ENCODE measurements at places on chromosomes 2 and 18. TPM values are rescaled to one million over a fixed set of nuclear protein-coding genes. Genes with fewer than 3 reads are reported as not detected.

- H3K36me3 ChIP-seq = no peaks in the 10 kb centered on the region
- no peaks in the 10 kb centered on the region for H3K4me1 ChIP-seq
- no peak overlapping the region for H3K27ac ChIP-seq
- no peak for DNase-seq
Observed at GRCh38 chr18:59374128-59374527, 15.1 kb upstream of the LMAN1 start.

DNA sequence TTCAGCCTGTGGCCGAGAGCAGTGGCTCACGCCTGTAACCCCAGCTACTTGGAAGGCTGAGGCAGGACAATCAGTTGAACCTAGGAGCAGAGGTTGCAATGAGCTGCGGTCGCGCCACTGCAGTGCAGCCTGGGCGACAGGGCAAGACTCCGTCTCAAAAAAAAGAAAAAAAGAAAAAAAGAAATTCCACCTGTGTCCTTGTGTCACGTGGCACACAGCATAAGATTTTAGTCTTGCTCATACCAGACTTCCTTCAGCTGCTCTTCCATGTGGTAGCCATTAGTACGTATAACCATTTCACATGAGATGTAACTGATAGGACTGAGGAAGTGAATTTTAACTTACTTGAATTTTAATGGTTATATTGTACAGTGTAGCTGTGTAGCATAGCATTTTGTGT, 4.0 kb downstream of the NOP58 start:
- no peaks in the 10 kb centered on the region for H3K4me1 ChIP-seq
- H3K27ac ChIP-seq = no peak overlapping the region
- no peaks in the 10 kb centered on the region for H3K36me3 ChIP-seq
- DNase-seq = no peak
- H3K4me3 ChIP-seq = no peak overlapping the region

The RESP18 gene
- total RNA-seq = not detected

DNA sequence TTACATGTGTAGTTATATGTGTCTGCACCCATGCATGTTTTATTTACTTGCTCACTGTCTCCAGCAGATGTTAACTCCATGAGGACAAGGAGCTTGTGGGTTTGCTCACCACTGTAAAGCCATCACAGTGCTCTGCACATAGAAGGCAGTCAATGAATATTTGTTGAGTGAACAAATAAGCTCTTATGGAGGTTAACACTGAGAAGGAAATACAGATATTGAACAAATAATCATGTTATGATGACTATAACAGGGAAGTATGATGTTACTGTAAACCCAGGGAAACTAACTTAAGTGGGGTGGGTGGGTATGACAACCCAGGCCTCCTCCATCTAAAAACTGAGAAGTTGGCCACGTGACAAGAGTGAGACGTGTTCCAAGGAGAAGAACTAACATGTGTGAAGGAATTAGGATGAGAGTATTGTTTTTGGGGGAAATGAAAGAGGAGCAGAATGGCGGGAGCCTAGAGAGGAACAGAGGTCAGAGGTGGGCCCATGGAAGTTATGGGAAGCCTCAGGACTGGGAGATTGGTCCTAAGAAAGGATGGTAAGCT, 6.0 kb upstream of the FAM117B start:
- H3K27me3 ChIP-seq = no peaks in the 10 kb centered on the region
- no peaks in the 10 kb centered on the region for H3K36me3 ChIP-seq
- H3K4me1 ChIP-seq = no peaks in the 10 kb centered on the region
- DNase-seq = no peak
- H3K4me3 ChIP-seq = no peak overlapping the region

DNA sequence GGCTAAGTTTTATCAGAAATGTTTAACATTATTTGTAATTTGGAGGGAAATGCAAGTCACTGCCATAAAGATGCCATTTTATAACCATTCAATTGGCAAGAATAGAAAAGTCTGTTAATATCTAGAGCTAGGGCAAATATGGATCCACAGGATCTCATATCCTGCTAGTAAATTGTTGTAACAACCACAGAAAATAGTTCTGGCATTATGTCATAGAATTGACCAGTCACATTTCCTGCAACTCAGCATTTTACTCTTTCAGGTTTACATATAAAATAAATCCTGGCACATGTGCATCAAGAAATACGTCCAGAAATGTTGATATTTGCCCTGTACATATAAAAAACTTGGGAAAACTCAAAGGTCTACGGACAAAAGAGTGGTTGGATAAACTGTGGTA, 32.9 kb downstream of the OSBPL6 start:
- DNase-seq = no peak
- no peaks in the 10 kb centered on the region for H3K36me3 ChIP-seq
- no peak overlapping the region for H3K27ac ChIP-seq
- no peaks in the 10 kb centered on the region for H3K4me1 ChIP-seq
- H3K27me3 ChIP-seq = no peaks in the 10 kb centered on the region

DNA sequence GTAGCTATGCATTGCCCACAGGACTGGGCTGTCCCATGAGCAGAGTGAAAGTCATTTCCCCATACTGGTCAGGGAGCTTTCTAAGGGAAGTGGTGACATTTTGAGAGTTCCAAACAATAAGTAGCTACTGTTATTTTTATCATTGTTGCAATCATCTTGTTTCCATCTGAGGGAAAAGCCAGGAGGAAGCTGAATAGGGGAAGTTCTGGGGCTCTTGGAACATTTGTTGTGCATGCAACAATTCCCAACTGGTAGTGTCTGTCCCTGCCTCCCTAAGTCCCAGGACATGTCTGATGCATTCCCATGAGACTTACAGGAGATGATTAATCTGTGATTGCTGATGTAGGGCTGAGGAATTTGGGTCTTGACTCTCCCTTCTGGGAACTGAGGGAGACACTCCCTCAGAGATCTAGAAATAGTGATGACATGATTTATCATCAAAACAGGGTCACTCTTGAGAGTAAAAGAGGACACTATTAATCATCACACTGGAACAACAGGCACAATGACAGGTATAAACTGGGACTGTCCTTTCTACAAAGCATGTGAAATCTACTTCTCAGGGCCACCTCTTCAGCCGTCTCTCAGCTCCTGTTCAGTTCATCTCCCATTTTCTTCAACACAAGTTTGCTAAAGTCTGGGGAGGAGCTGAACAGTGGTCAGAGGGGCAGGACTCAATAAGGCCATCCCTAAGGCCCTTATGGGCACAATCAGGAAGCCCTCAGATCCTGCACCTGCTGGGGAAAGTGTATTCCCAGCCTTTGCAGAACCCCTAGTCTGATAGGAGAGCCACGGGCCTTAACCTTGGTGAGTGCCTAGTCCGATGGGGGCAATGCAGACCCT, 28.0 kb upstream of the MARCO start:
- H3K4me3 ChIP-seq = no peak overlapping the region
- H3K4me1 ChIP-seq = no peaks in the 10 kb centered on the region
- H3K27ac ChIP-seq = no peak overlapping the region

Data from prostate gland (tissue), 2 donors.